Neuronal stem cell (in vitro differentiated cells): ENCODE measurements at places on chromosomes 6 and 20.

- H3K36me3 ChIP-seq: no peaks in the 10 kb centered on the region
- H3K27ac ChIP-seq: no peak overlapping the region
- no peaks in the 10 kb centered on the region for H3K27me3 ChIP-seq
- no peak for DNase-seq
- no peak overlapping the region for H3K4me3 ChIP-seq
Observed at GRCh38 chr6:163585932-163586437, 171.5 kb downstream of the QKI start.

GRCh38 chr6:135577059-135577538, 79.6 kb upstream of the AHI1 start:
- H3K27me3 ChIP-seq: no peaks in the 10 kb centered on the region
- DNase-seq: no peak
- no peak overlapping the region for H3K4me3 ChIP-seq
- no peaks in the 10 kb centered on the region for H3K36me3 ChIP-seq
- no peak overlapping the region for H3K27ac ChIP-seq

- H3K4me3 ChIP-seq: no peak overlapping the region
- DNase-seq: no peak
- no peaks in the 10 kb centered on the region for H3K36me3 ChIP-seq
- H3K27me3 ChIP-seq: no peaks in the 10 kb centered on the region
- peak overlapping the region; percentile 7 for H3K27ac ChIP-seq
Observed at GRCh38 chr6:21844120-21844917, 250.8 kb downstream of the SOX4 start.

DNA sequence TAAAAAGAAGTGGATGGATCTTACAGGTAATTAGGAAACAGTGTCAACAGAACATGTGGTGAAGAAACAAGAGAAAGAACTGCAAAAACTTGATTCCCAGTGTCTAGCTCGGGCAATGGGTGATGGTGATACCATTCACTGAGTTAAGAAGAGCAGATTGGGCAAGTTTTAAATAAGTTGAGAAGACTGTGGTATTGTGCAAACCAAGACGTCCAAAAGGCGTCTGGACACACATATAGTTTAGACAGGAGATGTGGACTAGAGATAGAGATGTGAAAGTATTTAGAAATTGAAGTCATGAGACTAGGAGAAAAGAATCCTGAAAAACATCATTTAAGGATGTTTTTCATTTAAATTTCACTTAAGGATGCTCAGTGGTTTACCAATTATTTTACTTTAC, 53.9 kb downstream of the CDK19 start:
- DNase-seq: no peak
- no peaks in the 10 kb centered on the region for H3K27me3 ChIP-seq
- peaks cover 6% of the 10 kb centered on the region for H3K36me3 ChIP-seq

GRCh38 chr20:37280403-37280802, 9.1 kb upstream of the MANBAL start:
- H3K27me3 ChIP-seq: no peaks in the 10 kb centered on the region
- H3K4me1 ChIP-seq: peaks cover 7% of the 10 kb centered on the region
- H3K4me3 ChIP-seq: no peak overlapping the region
- H3K27ac ChIP-seq: no peak overlapping the region
